ENCODE measurements at places on chromosomes 2 and 18.
A peak's percentile ranks its signal among the peaks of the same experiment; 100 is the strongest.

DNA sequence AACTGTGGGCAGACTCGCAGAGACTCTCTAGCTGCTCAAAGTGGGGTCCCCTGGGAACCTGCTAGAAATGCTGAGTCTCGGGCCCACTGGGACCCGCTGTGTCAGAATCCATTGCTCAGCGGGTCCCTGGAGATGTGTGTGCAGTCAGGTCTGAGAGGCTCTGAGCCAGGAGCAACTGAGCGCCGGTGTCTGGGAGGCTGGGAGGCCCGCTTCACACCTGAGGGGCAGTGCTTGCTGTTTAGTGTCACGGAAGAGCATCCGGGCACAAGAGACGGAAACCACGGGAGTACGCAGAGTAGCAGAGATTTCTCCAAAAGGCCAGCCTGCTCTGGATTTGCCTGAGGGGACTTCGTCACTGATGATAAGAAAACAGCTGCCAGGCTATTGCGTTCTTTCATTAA is 70.1 kb downstream of the EDAR start:
- DNase-seq: peak; percentile 96

GRCh38 chr2:159921752-159922404 is 123.9 kb upstream of the CD302 start:
- DNase-seq: peak; percentile 86

DNA sequence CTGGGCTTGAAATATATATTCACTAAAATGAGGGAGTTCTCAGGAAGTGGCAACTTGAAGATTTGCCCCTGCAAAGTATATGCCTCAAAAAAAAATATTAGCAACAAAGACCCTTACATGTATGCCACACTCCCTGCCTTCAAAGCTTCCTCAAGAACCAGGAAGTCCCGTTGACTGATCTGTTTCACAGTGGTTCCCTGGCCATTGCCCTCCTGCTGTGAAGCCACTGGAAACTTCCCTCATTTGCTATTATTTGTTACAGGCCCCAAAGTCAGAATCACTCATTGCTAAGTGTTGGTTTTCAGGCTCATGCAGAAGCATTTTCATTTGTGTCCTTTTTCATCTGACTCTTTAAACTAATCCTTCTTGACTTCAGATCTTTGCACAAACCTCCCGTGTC is 421.5 kb downstream of the ZNF521 start:
- no peak for DNase-seq

GRCh38 chr2:152657043-152657442 is 60.2 kb downstream of the PRPF40A start:
- no peak for DNase-seq

DNA sequence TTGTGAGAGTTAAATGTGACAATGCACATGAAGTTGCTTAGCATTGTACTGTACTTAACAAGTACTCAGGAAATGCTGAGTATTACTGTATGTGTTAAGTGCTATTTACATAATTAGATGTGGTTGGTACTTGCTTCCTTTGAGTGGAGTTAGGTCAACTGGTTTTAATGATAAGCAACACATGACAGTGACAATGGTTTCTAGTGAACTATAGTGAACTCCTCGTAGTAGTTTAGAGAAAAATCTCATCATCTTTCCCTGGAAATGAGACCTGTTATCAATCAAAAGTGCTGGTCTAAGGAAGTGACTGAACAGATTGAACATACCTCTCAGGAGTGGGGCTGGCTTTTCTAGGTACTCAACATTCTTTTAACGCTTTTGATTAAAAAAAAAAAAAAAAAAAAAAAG is 29.2 kb upstream of the ZDBF2 start:
- DNase-seq: peak; percentile 67

DNA sequence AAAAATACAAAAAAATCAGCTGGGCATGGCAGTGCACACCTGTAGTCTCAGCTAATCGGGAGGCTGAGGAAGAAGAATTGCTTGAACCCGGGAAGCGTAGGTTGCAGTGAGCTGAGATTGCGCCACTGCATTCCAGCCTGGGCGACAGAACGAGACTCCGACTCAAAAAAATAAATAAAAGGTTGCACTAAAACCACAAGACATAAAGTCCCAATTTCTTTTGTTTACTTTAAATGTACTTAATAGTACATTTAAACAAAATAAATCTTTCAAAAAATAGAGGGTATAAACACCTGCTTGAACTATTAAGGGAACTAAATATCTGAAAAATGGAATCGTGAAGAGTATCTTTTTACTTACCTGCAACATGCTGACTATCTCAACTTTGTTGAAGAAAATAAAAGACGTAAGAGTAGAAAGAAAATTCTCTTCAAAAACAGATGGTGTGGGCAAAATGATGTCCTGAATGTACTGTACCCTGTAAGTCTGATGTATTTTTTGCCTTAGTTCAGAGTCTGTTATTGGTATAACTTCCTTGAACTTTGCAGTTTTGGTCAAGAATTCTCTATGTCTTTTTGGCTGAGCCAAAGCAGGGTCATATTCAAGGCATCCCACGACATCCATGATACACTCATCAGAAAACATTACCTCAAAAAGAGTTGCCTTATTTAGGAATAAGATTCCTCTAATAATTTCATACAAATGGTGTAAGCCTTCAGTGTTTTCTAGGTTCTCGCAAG is 19.2 kb downstream of the PPP4R3B start:
- no peak for DNase-seq

DNA sequence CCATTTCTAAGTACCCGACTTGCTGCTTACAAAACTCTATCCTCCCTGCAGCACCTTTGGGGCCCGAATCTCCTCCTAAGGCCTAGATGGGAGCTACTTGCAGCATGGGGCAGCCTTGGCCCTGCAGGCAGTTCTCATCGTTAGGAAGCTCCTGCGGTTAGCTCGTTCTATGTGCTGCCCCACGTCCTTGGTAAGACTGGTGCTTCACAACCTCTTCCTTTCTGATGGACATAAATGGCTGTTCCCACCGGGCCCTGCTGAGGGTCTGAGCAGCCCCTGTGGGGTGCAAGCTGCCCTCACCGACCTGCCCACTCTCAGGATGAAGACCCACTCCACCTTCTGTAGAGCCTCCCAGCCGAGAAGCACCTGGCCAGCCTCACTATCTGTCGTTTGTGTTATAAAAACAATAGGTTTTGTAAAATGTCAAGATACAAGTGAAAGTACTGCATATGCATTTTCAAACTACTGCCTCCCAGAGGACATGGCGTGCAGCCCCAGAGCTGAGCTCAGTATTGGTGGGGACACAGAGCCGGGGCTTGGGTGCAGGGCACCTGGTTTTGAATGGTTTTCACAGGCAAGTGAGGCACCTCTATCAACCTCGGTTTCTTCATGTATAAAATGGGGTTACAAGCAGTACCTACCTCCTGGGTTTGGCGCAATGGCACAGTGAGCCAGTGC is 19.4 kb downstream of the OTOF start:
- no peak for DNase-seq

DNA sequence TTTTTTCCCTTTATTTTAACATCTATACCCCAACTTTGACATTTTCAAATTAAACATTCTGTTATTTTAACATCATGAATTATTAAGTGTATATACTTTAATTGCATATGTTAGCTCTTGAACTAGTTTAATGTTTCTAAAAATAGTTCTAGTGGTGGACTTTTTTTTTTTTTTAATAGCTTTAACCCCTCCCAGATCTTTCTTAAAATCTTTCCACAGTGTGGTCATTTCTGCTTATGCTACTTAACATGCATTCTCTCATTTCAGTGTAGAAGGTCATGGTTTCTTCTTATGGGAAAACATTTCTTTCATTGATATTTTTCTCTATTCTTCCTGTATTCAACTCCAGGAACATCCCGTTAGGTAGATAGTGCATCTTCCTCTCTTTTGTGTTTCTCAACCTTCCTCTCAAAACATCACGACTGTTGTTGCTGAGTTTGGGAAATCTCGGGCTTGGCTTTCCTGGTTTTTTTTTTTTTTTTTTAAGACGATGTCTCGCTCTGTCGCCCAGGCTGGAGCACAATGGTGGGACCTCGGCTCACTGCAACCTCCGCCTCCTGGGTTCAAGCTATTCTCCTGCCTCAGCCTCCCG is 849 bp upstream of the TMEM18 start:
- no peak for DNase-seq

GRCh38 chr2:146532009-146532408 is 1312.8 kb upstream of the ACVR2A start:
- DNase-seq: no peak

GRCh38 chr18:29154196-29154757 is 977.3 kb upstream of the CDH2 start:
- DNase-seq: peak; percentile 59

DNA sequence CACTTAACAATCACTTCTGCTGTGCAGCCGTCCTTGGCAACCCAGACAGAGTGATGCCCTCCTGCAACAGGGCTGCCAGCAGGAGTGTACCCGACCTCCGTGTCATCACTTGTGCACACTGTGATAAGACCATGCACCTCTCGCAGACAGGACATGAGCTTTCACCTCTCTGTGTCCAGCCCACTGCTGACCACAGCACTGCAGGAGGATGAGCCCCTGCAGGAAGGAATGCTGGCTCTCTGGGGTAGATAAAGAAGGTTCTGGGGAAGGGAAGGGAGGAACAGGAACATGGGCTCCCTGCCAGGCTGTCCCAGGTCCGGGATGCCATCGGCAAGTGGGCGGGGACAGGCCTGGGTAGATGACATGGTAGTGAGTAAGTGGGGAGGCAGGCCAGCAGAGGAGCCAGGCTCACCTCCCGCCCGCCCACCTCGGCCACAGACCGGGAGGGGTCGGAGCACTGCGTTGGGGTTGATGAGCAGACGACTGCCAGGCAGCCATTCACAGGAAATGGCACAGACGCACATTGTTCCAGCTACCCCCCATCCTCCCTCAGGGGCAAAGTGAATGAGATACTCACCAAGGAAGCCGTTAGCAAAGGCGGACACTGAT is 18.6 kb upstream of the COL6A3 start:
- DNase-seq: no peak

DNA sequence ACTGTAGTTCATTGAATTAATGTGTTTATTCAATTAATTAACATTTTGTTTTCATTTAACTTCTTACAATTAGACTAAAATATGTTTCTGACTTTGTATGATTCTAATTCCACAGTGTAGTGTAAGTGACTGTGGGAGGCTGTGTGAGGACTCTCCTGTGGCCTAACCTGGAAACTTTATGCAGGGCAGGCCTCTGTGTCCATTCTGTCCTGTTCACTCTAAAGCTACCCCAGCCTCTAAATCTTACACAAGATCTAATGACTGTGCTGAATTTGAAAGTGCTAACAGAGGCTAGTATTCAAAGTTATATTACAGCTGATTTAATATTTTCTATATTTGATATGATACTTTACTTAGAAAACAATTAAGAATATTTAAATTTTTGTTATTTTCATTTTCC is 270.5 kb upstream of the CDH19 start:
- no peak for DNase-seq

DNA sequence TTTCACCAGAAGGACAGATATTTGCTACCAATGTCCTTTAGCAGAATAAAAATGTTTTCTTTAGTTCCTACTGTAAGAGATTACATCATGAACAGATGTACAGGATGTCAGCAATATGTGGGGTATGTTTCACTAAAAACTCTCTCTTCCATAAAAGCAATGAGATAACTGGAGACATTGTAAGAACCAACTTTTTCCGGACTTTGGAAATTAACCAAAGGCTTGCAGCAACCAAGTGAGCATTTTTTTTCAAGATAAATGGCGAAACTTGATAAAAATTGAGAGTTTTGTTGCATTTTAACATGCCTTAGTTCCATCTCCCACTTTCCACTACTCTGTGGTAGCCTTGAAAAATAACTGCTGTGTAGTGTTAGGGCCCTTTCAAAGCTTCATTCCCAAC is 429.8 kb upstream of the CDH2 start:
- no peak for DNase-seq

DNA sequence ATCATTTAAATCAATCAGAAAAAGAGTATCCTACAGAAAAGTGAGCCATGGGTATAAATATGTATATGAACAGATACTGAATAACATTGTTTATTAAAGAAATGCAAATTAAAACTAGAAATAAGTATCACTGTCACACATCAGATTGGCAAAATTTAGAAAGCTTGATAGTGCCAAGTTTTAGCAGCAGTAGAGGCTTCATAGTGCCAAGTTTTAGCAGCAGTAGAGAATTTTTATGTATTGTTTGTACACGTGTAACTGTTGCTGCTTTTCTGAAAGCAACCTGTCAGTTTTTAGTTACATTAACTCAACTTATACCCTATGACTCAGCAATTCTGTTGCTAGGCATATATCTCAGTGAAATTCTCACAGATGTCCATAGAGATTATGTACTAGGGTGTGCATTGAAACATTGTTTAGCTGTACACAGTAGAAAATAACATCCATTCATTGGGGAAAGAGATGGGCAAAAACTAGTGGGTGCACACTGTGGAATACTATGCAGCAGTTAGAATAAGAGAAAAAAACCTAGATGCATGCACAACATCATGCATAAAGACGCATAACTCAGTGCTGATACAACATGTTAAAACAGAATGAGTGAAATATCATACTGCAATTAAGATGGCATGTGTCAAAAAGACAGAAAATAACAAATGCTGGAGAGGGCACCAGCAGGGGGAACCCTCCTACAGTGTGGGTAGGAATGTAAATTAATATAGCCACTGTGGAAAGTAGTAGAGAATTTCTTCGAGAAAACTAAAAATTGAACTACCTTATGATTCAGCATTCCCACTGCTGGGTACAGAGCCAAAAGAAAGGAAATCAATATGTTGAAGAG is 294.5 kb upstream of the NT5C1B start:
- peak; percentile 19 for DNase-seq

DNA sequence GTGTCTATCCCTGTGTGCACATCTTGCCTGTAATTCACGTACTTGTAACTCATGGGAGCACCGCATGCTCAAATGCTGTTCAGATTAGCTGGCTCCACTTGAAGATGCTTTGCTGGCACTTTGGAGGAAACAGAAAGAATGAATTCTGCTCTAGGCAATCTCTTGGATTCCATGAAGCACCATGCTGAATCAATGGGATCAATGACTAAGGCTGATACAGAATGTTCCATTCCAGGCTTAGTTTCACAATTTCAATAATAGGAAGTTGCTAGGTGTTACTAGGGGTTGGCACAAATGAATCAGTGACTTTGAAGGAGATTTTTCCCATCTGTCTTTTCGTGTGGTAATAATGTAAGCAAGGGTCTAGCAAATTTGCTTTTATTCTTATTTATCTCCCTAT is 328.8 kb downstream of the OSR1 start:
- DNase-seq: no peak

DNA sequence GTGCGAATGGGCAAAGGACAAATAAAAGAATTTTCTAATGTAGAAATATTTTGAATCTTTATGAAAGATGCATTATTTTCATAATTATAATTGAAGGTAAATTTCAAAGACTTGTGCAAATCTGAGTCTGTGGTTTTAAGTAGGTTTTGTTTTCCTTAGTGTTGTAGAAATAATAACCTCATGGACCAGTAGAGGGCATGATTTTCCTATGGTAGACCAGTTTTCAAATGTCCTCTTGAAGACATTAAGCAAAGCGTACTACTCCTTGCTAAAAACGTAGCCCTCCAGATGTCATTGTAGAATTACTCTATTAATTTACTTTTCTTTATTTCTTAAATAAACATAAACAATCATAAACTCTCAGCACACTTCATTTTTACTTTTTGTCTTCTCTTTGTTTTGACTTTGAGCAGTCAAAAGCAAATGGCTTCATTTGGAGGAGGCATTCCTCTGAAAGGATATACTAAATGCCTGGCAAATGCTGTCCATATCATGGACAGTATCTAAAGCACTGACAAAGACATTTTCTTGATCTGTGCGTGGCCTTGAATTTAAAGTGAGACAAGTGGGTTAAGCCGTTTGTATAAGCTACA is 85.8 kb upstream of the FAM237A start:
- no peak for DNase-seq

- no peak for DNase-seq
These were observed 97.4 kb downstream of the RHOB start for GRCh38 chr2:20544153-20544747.
